DMS79 treated with DMSO at 0.1 percent for 48 hours (cell line): ENCODE measurements at places on chromosomes 11 and 22.

- DNase-seq = no peak
Observed at GRCh38 chr22:50560034-50560433, 2.7 kb downstream of the SYCE3 start.

DNA sequence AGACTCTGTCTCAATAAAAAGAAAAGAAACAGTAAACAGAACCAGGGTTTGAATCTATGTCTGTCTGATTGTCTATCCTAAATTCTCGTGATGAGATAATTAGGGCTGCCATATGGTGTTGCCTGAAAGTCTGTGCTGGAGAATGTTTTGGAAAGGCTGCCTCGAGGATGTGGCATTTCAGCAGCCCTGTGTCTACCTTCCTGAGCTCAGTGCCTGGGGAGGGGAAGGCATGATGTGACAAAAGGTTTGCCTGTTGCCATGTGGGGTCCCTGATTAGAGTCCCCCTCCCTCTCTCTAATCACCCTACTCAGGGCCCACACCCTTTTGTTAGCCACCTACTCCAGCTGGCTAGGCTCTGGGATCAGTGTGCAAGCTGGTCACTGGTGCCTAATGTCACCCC, 15.2 kb downstream of the CD82 start:
- no peak for DNase-seq

GRCh38 chr11:66906061-66906733, 49.3 kb downstream of the LRFN4 start:
- DNase-seq = no peak

DNA sequence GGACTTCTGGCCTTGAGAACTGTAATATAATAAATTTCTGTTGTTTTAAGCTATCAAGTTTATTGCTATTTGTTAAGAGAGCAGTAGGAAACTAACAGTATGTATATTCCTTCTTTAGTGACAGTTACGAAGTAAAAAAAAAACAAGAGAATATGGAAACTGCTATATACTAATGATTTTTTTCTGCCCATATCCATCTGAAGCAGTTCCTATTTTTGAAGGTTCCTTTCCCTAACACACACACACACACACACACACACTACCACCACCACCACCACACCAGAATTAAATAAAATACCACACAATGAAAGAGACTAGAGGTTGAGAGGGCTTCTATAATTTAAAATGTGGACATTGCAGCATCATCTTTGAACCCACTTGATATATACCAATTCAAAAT, 44.4 kb upstream of the CARD18 start:
- DNase-seq = no peak

DNA sequence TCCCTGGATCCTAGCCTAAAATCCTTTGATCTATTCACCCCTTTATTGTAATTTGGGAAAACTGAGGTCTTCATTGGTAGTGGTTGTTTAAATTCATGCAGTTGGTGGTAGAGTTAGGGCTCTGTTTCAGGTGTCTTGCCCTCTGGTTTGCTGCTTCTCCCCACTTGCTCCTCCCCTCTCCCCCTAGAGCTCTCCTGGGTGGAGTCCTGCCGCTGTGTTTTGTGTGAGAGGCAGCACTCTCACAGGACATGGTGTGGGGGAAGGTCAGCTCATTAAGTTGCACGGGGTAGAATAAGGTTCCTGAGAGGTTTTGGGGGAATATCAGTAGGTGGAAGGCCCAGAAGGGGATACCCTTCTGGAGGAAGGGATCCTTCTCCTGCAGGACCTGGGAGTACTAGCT, 98.1 kb upstream of the NECTIN1 start:
- DNase-seq = no peak

GRCh38 chr11:118295199-118295598, 9.3 kb upstream of the CD3E start:
- DNase-seq = no peak

DNA sequence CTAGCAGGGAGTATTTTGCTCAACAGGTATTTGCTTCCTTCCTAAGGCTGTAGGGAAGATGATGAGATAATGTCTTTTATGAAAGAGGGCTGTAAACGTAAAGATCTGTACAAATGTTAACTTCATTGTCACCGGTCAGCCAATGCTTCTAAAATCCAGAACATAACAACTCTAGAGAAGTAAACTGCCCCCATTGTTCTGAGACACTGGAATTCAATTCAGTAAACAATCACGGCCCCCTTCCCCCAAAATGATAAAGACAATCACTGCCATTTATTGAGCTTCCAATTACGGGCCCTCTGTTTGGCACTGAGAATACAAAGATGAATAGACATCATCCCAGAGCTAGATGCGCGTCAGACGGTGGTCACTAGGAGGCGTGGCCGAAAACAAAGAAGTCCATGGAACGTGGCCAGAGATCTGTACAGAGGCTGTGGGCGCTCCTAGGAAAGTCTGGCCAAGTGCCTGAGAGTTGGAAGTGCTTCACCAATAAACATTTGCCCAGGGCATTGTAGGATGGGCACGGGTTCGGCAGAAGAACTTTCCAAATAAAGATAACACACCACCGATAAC, 576 bp downstream of the TMEM258 start:
- peak; percentile 71 for DNase-seq

- DNase-seq = no peak
Observed at GRCh38 chr11:117144477-117145392, 648 bp downstream of the PAFAH1B2 start.

- no peak for DNase-seq
Observed at GRCh38 chr22:31049815-31050420, 31.2 kb upstream of the SMTN start.

DNA sequence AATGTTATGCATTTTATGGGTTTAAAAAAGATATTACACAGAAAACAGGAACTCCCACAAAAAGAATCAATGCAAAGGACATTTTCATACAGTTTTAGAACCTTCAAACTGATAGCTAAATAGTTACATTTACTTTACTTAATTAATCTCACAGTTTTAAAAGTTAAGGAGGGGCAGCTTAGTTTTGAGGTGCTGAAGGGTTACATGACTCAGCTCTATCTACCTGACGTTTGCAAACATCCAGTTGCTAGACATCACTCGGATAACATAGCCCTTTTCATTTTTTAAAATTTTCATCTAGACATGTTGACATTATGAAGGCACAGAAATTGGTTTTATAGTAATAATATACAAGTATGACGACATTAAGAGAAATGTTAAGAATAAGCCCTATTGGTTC, 53.7 kb upstream of the HSD17B12 start:
- no peak for DNase-seq

DNA sequence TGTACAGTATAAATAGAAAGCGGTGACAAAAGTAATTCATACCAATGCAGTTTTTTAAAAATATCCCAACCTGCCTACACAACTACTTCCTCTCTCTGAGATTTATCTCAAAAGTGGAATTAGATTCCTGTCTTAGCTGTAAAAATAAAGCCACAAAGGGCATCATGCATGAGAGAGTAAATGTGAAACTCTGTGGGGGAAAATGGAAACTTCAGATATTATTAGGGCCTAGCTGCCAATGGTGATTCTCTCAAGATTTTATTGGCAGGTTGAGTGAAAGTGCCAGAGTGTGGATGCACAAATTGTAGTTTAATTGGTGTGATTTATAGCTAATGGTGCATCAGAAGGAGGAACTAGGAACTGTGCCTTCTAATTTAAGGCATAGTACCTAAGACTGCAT, 356.9 kb upstream of the CCDC90B start:
- no peak for DNase-seq

GRCh38 chr11:79431535-79431934, 9.3 kb downstream of the TENM4 start:
- no peak for DNase-seq

DNA sequence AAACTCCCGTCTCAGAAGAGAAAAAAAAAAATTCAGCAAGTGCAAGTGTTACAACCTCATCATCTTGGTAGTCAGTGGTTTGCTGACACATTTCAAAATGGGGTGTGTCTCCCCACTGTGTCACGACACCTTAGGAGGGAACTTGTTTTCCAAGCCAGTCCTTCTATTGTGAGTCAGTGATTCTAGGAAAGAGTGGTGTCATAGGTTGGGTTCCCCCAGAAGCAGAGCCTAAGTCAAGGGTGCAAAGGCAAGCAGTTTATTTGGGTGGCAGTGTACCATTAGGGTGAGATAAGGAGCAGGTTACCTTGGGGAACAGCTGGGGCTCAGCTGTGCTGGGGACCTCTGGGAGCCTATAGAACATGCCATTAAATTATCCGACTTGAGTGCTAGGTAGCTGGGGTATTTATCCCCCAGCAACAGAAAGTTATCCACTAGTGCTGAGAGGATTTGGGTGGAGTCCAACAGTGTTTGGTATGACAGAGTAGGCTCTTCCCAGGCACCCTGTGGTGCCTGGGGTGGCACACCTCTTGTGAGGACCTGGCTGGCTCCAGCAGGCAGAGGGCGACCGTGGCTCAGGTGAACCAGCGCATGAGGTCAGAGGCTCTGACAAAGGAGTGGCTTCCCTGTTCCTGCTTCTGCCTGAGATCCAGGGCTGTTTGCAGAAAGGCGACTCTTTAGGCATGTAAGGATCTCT, 41.7 kb downstream of the KIAA1671 start:
- no peak for DNase-seq

GRCh38 chr22:30829901-30830550, 135.4 kb downstream of the OSBP2 start:
- DNase-seq = no peak

- DNase-seq = peak; percentile 99
Observed at GRCh38 chr11:93080146-93080759, 110.8 kb downstream of the MTNR1B start.

DNA sequence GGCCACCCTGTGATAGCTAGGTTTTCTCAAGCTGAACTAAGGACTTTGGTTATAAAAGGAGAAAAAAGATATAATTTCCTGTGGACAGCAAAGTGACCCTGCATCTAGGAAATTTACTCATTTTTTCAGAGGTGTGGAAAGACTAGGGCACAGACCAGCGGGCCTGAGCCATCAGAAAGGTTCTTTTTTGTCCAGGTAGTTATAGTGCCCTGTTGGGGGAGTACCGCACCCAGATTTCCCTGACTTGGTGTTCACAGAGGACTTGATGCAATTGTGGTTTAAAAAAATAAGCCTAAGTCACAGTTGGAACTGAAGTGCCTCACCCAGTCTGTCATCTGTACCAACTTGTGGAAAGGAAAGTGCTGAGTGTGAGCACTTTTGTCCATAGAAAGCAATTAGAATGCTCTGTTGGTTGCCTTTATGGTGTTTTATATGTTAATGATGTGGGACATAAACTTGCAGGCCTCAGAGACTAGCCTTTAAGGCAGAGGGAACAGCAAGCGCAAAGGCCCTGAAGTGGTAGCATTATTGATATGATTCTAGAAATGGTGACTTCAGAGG, 3.1 kb downstream of the SYT9 start:
- no peak for DNase-seq

DNA sequence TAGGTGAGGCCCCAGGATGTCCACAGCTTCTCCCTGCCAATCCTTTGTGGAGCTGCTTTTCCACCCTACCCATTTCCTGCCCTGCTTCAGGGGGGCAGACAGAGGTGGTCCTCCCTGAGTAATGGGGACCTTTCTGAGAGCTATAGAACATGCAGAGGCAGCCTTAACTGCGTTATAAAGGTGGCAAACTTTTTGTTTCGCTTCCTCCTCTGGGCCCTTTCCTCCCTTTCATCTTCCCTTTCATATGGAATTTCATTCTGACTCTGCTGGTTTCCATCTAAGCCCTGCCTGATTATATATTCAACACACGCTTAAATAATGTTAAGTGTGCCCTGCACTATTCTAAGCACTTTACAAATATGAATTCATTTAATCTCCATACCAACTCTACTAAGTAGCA, 169.3 kb upstream of the E2F8 start:
- no peak for DNase-seq

- DNase-seq = no peak
Observed at GRCh38 chr22:36480941-36481392, 473 bp downstream of the TXN2 start.

DNA sequence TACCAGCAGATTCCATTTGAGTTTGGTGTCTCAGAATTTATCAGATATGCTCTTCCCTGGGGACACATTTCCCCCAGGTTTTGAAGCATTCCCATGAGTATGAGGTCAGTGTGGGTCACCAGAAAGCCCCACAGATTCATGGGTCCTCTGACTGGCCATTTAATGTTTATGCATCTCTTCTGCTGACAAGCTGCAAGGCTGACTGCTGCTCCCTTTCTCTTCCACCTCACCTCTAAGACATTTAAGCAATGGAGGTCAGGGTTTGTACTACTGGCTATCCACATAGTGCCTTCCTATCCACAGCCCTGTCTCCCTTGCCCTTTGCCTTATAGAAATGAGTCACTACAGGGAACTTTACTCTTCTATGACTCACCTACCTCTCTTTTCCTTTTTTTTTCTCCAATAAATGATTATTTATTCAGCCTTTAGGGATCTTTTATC, 106.0 kb upstream of the TIMP3 start:
- no peak for DNase-seq

- peak; percentile 33 for DNase-seq
Observed at GRCh38 chr11:64400667-64401066, 41.7 kb downstream of the RPS6KA4 start.

DNA sequence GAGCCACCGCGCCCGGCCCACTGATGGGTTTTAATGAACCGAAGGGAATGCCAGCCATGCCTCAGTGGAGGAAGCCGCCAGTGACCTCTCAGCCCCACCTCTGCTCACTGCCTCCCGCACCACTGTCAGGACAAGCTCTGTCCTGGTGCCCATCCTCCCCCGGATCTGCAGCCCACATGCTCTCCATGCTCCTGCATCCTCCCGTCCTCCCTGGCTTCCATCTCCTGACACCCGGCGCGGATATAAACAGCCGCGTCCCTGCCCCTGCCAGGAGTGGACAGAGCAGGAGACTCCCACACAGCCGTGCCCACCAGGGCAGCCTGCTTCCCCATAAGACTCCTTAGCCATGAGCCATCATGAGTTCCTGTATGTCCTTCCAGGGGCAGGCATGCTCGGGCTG, 26.9 kb downstream of the MACROD1 start:
- DNase-seq = no peak

- DNase-seq = peak; percentile 35
Observed at GRCh38 chr11:132114185-132114584, 743.8 kb downstream of the NTM start.

DNA sequence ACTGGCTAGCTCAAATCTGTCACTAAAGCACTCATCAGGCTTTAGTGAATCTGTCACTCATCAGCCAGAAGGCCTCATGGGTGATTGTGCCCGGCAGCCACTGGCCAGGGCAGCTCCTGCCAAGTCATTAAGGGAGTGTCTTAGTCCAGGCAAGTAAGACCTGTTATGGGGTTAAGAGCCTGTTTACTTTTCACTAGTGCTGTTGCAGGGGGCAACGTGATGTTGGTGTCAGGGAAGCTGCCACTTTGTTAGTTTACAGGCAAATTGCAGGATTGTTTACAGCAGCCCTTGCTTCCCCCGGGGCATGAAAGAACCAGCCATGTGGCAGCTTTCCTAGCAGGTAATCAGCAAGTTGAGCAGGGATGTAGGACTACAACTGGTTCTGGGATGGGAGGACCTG, 155.6 kb upstream of the NCAM1 start:
- peak; percentile 69 for DNase-seq

DNA sequence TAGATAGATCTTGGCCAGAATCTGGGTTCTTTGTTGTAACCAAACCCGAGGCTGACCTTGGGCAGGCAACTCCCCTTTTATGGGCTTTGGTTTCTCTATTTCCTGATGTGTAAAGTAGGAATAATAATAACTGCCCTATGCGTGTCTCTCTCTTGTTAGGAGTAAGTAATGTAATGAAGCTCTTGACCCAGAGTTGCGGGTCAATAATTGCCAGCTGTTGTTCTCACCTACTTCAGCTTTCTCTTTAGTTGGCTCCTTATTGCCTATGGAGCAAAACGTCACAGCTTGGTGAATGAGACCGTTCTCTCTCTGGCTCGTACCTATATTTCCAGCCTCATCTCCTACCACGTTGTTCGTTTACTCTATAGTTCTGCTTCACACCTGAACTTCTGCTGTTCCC, 56.6 kb upstream of the KIRREL3 start:
- DNase-seq = no peak

GRCh38 chr22:24099071-24099470, 82.2 kb upstream of the SUSD2 start:
- DNase-seq = no peak
